ENCODE measurements at places on chromosomes 1 and 21.

GRCh38 chr1:97307568-97307967 lies 586.0 kb downstream of the PTBP2 start:
- DNase-seq, result no peak

DNA sequence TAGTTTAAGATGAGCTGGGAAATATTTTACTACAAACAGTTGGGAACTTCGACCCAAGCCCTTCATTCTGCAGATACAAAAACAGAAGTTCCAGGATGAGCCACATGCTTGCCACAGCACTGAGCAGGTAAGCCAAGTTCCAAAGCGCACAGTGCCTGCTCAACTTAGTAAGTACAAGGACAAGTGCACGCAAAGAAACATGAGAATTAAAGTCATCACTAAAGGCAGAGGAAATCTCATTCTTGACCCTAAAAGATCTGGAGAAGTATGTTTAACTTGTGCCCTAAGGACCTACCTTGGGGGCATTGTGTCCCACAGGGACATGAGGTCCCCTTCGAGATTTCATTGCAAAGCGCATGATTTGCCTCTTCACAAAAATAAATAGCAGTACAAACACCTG lies 1.2 kb upstream of the UBAP2L start:
- DNase-seq, result peak; percentile 25

DNA sequence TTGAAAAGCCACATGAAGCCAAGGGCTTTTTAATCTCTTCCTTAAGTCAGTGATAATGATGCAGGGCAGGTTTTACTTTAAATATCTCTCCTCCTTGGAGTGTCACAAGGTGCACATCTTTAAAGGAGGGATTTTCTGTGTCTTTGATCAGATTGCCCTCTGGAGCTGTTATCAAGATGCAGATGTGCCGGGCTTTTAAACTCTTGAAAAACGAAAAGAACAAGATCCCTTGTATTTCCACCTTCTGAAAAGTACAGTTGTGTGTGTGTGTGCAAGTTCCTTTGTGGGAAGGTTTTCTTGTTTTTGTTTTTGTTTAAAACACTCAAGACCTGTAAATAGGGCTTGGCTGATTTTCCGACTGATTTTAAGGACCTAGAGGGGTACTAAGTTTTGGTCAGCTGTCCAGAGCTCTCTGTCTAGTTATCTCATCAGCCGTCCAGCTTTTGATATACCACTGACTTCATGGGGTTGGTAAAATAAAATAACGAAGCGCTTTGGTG lies 1.6 kb downstream of the MARK1 start:
- no peak for DNase-seq

DNA sequence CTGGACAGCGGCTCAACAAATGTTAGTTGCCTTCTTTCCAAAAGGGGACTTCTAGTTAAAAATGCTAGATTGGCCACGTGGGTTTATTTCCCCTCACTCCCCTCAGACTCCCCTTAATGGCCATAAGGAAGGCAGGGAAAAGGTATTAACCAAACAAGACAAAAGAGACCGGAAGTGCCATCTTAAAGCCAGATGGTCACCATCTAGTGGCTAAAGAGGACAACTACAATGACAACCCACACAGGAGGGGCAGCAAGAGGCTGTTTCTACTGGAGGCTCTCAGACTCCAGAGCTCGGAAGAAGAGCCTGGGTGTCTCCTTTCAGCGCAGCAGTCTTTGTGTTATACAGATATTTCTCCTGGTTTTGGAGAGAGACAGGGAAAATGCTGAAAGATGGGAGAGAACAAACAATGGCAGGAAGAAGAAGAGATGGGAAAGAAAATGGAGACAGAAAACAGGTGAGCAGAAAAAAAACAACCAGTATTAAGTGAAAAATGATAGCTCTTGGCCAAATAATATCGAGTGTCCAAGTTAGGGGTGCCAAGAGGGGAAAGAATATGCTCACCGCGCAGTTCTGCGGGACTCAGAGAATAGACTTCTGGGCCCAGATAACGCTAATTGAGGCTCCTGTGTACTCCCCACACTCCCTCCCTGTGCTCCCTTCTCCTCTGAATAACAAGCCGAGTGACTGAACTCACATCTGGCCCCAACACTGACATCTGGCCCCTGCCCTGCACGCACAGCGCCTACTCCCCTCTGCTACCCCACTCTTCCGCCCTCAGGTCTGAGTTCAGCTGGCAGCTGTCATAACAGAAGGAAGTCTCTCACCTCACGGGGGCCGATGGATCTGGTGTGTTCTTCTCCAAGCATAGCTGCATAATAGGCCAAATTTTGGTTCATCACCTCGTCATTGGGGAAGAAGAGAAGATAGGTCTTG lies 9.6 kb downstream of the P3H1 start:
- DNase-seq, result peak; percentile 73

GRCh38 chr1:31572323-31573104 lies 3.8 kb upstream of the TINAGL1 start:
- peak; percentile 56 for DNase-seq

DNA sequence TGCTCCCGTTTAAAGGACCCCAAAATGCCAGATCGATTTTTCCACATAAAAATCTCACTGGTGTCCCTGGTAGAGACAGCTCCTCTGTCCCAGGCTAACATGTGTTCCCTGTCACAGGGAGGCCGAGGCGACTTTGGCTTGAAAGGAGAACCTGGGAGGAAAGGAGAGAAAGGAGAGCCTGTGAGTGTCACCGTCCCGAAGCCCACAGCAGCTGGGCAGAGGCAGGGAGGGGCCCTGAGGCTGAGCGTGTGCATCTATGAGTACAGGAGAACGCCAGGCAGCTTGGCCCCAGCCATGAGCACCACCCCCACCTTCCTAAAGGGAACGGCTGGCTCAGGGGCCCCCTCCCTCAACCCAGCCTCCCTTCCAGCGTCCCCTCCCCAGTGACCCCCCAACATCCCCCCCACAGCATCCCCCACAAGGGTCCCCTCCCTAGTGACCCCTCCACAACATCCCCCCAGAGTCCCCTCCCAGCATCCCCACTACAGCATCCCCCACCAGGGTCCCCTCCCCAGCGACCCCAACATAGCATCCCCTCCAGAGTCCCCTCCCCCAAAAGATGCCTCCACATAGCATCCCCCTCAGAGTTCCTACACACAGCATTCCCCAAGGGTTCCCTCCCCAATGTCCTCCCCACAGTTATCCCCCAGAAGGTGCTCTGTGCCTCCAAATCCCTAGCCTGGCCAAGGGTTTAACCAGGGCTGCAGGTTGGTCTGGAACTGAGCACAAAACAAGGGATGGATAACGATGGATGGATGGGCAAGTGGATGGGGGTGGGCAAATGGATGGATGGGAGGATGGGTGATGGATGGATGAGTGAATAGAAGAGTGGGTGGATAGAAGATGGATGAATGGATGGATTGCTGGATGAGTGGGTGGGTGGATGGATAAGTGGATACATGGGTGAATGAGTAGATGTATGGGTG lies 25.1 kb downstream of the COL6A2 start:
- DNase-seq, result no peak

DNA sequence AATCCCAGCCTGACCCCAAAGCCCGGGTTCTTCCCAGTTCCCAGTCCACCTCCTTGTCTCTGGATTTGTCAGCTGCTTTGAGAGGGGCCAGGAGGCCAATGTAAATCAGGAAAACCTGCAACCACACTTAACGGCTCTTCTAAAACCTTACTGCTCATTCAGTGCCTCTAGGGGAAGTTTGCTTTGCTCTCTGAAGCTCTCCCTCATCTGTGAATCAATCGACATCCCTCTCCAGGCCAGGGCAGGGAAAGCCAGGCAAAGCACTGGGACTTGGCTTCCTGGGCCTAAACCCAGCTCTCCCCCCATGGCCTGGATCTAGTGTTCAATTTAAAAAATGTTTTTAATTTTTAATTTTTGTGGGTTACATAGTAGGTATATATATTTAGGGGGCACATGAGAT lies 9.3 kb downstream of the NKAIN1 start:
- DNase-seq, result no peak

DNA sequence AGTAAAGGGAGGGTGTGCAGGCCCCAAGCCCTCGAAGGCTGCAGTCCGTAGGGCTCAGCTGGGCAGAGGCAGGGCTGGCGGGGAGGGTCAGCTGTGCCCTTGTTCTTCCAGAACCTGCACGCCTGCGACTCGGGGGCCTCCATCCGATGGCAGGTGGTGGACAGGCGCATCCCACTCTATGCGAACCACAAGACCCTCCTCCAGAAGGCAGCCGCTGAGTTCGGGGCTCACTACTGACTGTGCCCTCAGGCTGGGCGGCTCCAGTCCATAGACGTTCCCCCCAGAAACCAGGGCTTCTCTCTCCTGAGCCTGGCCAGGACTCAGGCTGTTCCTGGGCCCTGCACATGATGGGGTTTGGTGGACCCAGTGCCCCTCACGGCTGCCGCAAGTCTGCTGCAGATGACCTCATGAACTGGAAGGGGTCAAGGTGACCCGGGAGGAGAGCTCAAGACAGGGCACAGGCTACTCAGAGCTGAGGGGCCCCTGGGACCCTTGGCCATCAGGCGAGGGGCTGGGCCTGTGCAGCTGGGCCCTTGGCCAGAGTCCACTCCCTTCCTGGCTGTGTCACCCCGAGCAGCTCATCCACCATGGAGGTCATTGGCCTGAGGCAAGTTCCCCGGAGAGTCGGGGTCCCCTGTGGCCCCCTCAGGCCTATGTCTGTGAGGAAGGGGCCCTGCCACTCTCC lies 13.6 kb upstream of the LRRC3 start:
- no peak for DNase-seq

- no peak for DNase-seq
These were observed 527.1 kb downstream of the MRPL39 start for GRCh38 chr21:25080141-25080540.

DNA sequence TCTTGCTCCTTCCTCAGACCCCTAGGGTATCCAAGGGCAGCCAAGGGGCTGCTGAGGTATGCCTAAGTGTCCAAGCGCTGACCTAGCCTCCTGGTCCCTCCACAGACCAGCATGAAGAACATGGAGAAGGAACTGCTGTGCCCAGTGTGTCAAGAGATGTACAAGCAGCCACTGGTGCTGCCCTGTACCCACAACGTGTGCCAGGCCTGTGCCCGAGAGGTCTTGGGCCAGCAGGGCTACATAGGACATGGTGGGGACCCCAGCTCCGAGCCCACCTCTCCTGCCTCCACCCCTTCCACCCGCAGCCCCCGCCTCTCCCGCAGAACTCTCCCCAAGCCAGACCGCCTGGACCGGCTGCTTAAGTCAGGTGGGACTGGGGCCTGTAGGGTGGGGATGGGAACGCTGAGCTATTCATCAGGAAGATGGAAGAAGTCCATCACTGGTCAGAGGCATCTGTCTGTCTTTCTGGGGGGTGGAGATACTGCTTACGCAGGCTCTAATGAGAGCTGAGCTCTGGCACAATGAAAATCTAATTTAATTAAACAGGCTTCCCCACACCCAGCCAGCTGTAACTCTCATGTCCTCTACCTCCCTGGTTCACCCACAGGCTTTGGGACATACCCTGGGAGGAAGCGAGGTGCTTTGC lies 1.8 kb downstream of the TRIM46 start:
- no peak for DNase-seq

- peak; percentile 62 for DNase-seq
These were observed 15.9 kb downstream of the PALMD start for GRCh38 chr1:99661780-99662179.

DNA sequence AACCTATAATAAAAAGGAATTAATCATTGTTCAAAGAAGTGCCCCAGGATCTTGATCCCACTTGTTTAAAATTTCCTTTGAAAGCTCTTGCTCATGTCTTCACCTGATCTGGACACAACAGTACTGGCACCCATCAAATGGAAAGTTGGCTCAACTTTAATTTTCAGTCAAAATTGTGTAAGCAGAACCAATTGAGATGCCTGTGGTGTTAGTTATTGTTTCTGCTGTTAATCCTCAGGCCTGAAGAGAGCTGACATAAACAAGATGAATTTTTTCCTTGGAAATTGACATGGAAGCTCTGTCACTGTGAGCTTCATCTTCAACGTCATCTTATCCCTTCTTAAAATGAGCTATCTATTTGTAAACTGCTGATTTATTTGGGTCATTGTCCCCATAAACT lies 88.3 kb upstream of the TNFSF4 start:
- peak; percentile 34 for DNase-seq

GRCh38 chr1:43671193-43671592 lies 21.2 kb downstream of the KDM4A start:
- peak; percentile 36 for DNase-seq

DNA sequence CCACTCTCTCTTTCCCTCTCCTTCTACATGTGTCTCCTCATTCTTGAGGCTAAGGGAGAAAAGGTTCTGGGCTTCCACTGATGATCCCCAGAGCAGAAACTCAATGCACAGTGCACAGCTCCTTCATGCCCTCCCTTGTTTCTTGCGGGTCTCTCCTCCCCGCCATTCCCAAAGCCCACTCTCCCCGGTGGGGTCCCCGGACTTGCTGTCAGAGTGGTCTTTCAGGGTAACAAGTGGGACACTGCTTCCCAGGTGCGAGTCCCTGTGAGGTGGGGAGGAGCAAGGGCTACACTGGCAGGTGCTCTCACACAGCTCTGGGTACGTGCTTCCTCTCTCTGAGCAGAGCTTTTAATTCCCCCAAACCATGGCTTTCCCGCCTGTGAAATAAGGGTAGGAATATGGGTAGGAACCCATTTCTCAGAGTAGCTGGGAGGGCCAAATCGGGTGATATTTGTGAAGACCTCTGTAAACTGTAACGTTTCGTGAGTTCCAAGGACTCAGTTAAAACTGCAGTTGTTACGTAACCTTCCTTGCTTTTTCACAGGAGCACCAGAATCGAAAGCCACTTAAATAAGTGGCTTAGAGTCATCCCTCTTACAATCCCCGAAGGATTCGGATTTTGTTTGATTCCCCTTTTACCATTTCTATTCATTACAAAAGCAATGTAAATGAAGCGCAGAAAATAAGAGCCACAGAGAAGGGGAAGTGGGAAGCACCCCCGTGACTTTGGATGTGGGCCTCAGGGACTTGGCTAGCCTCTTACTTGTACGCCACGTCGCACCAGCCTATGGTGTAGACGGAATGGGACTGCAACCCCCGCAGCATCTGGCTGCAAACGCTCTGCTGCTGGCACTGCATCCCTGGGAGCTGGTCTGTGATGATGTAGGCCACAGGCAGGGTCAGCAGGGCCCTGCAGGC lies 6.2 kb downstream of the PGLYRP3 start:
- DNase-seq, result no peak

GRCh38 chr1:63155437-63155836 lies 166.9 kb upstream of the FOXD3 start:
- DNase-seq, result no peak

GRCh38 chr1:56477164-56478111 lies 101.9 kb downstream of the PLPP3 start:
- DNase-seq, result peak; percentile 52

- DNase-seq, result peak; percentile 55
These were observed 44.0 kb downstream of the GPR161 start for GRCh38 chr1:168092566-168093355.
